Cortex of kidney (tissue), 1 donor: ENCODE measurements at places on chromosomes 2 and 18.

GRCh38 chr2:31110431-31110830, 27.8 kb downstream of the GALNT14 start:
- DNase-seq: no peak

GRCh38 chr2:33134086-33134771, 187.5 kb downstream of the LTBP1 start:
- no peak for DNase-seq

GRCh38 chr2:210997373-210997772, 441.0 kb downstream of the CPS1 start:
- no peak for DNase-seq

- no peak for DNase-seq
Measured at GRCh38 chr18:45116116-45116515, 435.4 kb downstream of the SETBP1 start.

DNA sequence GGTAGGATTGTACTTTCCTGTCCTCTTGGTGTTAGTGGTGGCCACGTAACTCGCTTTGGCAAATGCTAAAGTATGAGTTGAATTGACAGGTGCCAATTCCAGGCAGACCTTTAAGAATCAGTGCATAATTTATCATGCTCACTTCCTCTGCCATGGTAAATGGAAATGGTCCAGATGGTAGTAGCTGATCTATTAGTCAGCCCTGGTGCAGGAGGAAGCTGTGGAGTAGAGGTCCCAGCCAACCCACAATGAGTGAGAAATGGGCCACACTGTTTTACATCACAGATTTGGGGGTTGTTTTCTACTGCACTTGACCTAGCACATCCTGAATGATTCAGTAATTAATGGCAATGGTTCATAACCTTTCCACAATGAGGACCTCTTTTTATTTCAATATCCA, 104.4 kb downstream of the RGPD3 start:
- no peak for DNase-seq

GRCh38 chr2:41378420-41378819, 669.4 kb upstream of the PKDCC start:
- DNase-seq: no peak

DNA sequence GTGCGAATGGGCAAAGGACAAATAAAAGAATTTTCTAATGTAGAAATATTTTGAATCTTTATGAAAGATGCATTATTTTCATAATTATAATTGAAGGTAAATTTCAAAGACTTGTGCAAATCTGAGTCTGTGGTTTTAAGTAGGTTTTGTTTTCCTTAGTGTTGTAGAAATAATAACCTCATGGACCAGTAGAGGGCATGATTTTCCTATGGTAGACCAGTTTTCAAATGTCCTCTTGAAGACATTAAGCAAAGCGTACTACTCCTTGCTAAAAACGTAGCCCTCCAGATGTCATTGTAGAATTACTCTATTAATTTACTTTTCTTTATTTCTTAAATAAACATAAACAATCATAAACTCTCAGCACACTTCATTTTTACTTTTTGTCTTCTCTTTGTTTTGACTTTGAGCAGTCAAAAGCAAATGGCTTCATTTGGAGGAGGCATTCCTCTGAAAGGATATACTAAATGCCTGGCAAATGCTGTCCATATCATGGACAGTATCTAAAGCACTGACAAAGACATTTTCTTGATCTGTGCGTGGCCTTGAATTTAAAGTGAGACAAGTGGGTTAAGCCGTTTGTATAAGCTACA, 85.8 kb upstream of the FAM237A start:
- DNase-seq: no peak
